ENCODE measurements at places on chromosomes 2 and 18.

GRCh38 chr2:111622859-111623258, 261.1 kb downstream of the ANAPC1 start:
- no peak for DNase-seq

DNA sequence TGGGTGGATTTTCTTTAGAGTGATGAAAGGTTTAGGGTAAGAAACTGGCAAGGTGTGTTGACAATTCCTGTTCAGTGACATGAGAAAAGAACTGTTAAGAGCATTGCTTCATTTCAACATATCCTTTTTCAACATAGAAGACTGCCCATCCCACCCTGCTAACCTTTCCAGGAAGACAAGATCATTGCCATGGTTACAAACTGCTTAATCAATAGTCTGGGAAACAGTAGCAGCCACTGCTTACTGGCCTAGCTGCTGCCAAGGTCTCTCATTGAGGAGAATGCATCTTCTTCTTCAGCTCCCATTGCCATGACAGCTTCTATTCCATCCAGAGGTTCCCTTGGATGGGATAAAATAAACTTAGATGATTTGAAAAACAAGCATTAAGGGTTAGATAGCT, 212.1 kb downstream of the LRRTM1 start:
- DNase-seq, result no peak

DNA sequence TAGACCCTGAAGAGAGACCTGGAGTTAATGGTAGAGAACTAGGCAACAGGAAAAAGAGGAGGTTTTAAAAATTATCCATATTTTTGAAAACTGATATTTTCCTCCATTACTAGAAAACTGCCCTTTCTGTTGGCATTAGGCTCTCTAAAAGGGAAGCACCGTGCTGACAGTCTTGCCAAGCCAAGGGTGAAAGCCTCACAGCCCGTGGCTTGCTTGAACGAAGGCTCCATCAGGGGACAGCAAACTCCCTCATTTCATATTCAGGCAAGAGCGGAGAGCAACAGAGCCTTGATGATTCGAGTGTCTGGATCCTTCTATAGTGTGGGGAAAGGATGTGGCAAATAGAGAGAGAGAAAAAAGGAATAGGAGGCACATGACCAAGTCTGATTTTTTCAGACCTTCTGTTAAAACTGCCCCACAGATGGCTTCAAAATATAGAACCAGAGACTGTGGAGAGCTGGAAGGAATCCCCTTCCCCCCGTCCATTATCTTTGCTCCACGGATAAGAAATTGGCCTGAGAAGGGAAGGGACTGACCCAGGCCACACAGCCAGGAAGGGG, 67.0 kb downstream of the CACNB4 start:
- DNase-seq, result no peak

GRCh38 chr18:60675801-60676200, 303.2 kb upstream of the MC4R start:
- DNase-seq, result no peak

- no peak for DNase-seq
Measured at GRCh38 chr18:42525905-42526304, 570.9 kb downstream of the PIK3C3 start.

- no peak for DNase-seq
Measured at GRCh38 chr2:96073170-96073775, 38.6 kb upstream of the GPAT2 start.

DNA sequence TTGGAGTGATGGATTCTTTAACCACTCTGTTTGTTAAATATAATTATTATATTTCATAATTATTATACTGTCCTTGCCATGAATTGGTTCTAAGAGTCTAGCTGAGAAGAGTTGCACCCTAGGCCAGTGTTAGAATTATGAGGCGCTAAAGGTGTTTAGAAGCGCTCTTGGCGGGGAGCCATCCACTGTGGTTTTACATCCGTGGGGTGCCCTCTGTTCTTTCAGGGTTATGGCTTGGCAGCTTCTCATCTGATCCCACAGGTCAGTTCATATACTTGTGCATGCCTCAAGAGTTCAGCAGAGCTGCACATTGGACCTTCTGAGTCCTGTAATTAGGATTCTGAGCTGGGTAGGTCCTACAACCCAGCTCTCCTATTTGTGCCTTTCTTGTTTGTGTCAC, 9.1 kb downstream of the ASAP2 start:
- no peak for DNase-seq

DNA sequence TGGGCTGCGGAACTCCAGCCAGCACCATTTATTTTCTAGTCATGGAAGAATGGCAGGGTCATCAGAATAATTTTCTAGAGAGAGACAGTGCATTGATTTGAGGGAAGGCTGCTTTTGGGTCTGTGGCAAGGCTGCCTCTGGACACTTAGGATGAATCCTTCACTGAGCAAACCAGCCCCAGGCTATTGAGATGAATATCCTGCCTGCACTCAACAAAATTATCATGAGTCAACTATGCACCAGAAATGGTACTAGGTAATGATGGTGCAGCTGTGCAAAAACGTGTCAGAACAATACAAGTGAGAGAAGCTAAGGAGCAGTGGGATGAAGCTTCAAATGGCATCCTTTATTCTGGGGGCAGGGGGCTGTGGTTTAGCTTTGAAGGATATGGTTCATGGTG, 115.8 kb downstream of the SPHKAP start:
- DNase-seq, result no peak

DNA sequence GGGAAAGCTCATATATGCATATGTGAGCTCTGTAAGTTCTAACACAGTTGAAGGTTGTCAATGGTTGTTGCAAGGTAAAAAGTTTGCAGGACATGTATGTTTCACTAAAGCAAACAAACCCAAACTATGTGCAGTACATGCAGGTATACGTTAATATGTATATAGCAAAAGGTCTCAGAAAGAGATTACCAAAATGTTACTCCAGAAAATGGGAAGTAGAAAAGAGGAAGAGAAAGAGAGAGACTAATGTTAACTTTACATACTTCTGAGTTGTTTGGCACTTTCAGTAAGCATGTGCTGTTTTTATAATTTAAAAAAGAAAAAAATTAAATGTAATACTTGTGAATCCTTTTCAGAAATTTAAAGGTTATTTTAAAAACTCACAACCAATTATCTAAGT, 32.8 kb upstream of the PEX13 start:
- DNase-seq, result no peak

DNA sequence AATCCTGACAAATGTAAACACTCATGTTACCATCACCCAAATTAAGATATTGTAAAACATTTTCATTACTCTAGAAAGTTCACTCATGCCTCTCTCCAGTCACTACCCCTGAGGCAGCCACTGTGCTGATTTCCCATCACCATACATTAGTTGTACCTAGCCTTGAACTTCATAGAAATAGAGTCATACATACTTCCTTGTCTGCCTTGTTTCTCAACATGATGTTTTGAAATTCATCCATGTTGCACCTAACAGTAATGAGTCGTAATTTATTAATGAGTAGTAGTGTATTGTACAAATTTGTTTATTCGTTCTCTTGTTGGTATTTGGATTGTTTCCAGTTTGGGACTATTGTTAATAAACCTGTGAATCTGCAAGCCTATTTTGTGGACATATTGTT, 49.0 kb upstream of the TWSG1 start:
- DNase-seq, result no peak

DNA sequence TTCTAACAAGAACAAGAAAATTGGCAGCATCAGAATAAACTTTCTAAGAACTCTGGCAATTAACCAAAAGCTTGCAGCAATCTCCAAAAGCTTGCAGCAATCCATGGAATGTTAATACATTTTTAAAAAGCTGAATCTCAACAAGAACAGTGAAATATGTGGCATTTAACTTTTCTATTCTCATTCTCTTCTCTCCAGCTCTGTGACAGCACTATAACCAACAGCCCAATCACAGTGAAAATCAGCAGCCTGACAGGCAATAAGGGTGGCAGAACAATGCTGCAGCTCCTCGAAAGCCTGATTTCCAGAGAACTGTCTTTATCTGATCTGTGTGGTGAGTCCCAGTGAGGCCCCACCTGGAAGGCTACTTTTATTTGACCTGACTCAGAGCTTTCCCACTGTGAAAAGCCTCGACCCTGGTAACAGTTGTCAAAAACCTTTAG, 60.0 kb downstream of the TMEM131 start:
- DNase-seq, result no peak

GRCh38 chr2:59654710-59655109, 898.7 kb downstream of the BCL11A start:
- DNase-seq, result no peak

DNA sequence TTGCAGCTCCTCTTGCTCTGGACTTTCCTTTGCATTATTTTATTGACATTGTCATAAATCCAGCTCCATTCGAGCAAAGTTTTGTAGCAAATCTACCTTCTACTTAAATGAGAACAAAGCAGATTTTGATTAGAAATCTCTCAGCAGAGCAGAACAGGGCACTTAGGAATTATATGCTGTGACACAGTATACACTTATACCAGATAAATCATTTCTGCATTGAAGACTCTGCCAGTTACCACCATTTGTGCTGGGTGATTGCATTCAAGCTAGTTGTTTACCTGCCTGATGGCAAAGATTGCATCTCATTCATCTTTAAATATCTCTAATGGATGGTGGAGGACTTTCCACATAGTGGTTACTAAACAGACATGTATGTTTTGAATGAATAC, 441.7 kb upstream of the HNMT start:
- DNase-seq, result no peak

DNA sequence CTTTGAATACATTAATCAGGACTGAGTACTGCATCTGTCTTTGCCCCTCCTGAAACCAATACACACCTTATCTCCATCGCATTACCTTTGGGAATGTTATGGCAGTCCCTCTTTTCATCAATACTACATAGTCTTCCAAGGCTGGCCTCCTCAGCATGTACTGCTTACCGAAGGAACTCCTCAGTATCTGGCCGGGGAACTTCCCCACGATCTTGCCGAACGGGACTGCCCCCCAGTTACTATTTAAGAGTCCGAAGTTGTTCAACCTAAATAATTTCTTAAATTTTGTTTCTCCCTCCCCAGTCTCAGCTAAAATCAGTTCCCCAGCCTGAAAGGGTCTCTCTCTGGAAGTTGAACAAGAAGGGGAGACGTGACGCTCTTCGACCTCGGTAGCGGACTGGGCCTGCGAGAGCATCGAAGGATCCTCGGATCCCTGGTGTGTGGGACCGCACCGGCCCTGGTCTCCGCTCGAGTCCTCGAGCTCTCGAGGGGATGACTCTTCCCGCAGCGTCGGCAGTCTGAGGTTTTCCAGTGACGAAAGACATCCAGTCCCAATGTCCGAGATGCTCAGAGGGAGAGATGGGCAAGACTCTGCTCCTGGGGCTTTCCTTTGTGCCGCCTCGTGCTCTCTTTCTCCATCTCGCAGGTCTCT, 489 bp downstream of the TRMT61B start:
- no peak for DNase-seq

DNA sequence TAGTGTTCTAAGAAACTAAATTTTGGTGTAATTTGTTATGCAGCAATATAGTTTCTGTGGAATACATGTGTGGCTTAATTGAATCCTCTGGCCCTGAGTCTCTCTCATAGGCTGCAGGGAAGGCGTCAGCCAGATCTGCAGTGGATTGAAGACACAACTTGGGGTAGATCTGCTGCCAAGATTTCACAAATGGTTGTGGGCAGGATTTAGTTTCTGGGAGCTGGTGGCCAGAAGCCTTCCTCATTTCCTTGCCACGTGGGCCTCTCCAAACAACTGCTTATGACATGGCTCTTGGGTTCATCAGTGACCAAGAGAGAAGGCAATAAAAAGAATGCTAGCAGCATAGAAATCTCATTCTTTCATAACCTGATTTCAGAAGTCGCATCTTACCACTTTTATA, 28.2 kb downstream of the CCDC102B start:
- no peak for DNase-seq

DNA sequence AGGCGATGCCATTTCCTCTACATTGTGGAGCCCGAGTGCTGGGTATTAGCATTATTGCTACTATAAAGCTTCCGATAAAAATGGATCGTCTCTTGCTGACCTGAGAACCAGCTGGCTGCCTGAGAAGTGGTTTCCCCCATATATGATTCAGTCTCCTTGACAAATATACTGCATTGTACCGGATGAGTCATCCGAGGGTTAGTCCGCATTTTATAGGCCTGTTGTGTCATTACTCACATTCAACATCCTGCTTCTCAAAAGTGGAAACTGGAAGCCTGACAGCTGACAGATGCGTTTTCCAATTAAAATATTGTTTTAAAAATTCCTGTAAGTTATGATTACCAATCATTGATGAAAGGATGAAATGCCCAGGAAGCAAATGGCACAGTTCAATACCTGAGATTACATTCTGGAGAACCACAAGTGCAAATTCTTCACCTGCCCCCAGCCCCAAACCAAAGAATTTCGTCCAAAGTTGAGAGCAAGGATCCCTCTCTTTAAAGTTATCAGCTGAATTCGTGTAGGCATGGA, 65.7 kb downstream of the SPRED2 start:
- no peak for DNase-seq

GRCh38 chr2:67054728-67055127, 342.4 kb upstream of the ETAA1 start:
- DNase-seq, result no peak

- no peak for DNase-seq
Measured at GRCh38 chr2:219983836-219984235, 356.4 kb downstream of the SLC4A3 start.

DNA sequence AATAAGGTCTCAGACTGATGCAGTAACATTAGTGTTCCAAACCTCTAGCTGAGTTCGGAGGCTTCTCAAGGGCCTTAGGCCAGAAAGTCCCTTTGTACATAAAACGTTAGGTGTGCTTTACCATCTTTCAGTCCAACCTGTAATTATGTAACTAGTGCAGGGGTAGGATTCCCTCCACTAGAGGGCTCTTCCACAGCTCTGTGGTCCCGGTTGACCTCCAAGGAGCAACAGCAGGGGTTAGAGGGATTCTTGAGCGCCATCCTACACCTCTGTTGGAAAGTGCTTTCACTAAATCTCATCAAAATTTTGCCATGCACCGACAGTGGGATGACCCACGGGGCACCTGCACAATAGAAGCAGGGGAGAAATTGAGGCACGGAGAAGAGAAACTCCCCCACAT, 155.8 kb upstream of the LRP1B start:
- DNase-seq, result no peak

- DNase-seq, result no peak
Measured at GRCh38 chr2:235126768-235127167, 175.0 kb downstream of the SH3BP4 start.

DNA sequence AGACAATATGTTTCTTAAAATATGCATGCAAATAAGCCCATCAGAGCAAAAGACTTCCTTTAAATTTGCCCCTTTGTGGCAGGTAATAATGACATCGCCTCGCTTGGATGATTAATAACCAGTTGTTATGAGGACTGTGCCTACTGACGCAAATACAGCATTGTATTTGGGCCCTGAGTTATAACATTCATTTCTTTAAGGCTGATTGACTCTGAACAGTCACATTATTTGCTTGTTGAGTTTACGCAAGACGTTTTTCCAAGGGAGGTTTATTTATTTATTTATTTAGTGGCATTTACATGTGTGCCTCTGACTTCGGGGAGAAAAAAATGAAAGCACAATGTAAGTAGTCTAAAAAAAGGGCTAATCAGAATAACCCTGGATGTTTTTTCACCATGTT, 88.3 kb downstream of the SLC8A1 start:
- DNase-seq, result no peak
